CD4-positive, alpha-beta T cell treated with Interleukin-6 at 100 ng/mL for 8 hours (primary cell): ENCODE measurements at places on chromosomes 12 and 14.

- DNase-seq = no peak
These were observed 75.0 kb downstream of the KICS2 start for GRCh38 chr12:64147011-64147631.

GRCh38 chr14:94423453-94424056, 29.0 kb downstream of the SERPINA11 start:
- DNase-seq = peak; percentile 3

- DNase-seq = no peak
These were observed 867 bp downstream of the C12orf42 start for GRCh38 chr12:103494734-103495468.

DNA sequence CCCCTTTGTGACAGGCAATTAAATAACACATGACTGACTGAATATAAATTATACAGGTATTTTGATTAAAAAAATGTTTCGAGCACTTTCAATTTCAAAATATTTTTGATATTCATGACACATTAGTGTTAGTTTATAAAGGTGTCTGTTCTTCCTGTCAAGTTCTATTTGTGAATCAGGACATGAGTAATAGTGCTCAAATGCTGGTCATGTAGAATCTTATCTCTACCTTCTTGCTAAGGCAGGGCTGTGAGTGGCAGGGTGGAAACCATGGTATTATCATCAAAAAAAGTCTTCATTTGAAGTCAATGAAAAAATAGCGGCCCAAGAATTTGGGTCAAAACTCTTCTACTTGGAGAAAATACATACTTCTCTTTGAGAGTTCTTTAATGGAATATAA, 250.2 kb downstream of the DACT1 start:
- DNase-seq = no peak

- DNase-seq = no peak
These were observed 349.2 kb upstream of the LMO3 start for GRCh38 chr12:16955083-16955657.

GRCh38 chr12:66599816-66600215, 79.1 kb downstream of the GRIP1 start:
- no peak for DNase-seq

- DNase-seq = no peak
These were observed 127.3 kb downstream of the GLT1D1 start for GRCh38 chr12:128980623-128981022.

- DNase-seq = no peak
These were observed 9.0 kb downstream of the TPH2 start for GRCh38 chr12:71947645-71948105.

DNA sequence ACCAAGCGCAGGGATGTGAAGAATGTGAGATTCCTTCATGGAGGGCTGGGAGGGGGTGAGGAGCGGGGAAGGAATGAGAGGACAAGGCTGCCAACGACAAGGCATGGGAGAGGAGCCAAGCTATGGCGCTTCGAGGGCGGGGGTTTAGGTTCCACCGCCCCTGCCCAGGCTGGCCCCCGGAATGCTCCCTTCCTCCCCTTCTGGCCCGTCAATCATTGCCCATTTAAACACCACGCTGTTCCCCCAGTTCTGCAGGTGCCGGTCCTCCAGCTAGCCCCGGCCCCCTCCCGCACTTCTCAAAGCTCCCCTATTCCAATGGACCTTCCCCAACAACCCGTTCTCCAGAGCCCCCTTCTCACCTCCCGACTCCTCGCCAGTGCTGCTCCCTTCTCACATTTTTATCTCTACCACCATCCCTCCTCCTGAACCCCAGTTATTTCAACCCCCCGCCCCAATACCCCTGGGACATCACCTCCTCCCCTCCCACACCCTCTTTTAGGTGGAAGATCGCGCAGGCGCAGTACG, 428 bp downstream of the RNF41 start:
- DNase-seq = no peak

DNA sequence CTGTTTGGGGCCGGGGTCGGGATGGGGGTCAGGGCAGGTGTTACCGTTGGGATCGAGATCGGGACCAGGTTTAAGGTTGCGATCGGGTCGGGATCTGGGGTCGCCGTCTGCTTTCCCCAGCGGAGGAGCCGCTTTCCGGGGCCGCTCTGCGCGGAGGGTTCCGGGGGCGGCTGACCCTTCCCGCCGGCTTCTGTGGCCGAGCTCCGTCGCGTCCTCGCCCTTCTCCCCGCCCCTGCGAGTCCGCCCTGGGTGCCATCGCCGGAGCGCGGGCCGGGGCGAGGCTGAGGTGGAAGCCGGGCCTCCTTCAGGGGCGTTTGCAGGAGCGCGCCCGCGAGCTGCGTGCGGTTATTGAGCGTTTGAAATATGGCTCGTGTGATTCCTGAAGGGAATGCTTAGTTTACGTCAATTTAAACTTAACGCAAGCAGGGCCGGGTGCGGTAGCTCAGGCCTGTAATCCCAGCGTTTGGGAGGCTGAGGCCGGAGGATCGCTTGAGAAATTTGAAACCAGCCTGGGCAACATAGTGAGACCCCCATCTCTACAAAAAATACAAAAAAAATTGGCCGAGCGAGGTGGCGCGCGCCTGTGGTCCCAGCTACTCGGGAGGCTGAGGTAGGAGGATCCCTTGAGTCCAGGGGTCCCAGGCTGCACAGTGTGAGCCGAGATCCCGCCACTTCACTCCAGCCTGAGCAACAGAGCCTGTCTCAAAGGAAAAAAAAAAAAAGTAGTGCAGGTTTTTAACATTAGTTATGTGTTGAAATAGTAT, 620 bp downstream of the PGAM5 start:
- DNase-seq = no peak

DNA sequence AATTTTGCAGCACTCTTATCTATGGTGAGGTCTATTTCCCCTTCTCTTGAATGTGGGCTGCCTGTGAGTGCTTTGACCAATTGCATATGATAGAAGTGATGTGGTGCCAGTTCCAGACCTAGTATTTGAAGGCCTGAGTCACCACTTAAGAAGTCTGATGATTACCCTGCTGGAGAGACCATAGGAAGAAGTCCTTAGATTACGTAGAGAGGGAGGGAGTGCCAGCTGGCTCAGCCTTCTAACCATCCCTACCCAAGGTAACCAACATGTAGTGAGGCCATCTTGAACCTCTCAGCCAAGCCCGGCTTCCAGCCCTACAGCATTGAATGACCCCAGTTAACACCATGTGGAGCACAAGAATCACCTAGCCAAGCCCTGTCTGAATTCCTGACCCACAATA, 166.9 kb downstream of the NELL2 start:
- DNase-seq = no peak

- no peak for DNase-seq
These were observed 800.1 kb upstream of the FBXO33 start for GRCh38 chr14:40232302-40232701.

- DNase-seq = no peak
These were observed 108.5 kb downstream of the DUSP6 start for GRCh38 chr12:89243771-89244170.

- DNase-seq = no peak
These were observed 14.0 kb upstream of the PEX5 start for GRCh38 chr12:7175493-7175892.

DNA sequence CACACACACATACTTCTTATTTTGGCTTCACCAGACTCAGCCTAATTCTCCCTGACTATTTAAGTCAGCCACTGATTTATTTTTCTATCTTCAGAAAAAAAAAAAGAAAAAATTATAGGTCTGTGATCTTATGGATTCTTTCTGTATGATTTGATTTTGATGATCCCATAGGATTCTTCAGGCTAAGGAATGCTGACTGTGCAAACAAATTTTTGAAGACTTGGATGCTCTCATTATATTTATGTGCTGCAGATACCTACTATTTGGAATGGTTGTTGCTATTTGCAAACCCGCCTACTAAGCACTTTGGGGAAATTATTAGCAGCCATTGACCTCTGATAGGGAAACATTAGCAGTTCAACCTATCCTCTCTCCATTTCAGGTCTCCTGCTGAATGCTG, 4.0 kb upstream of the ANO4 start:
- no peak for DNase-seq

DNA sequence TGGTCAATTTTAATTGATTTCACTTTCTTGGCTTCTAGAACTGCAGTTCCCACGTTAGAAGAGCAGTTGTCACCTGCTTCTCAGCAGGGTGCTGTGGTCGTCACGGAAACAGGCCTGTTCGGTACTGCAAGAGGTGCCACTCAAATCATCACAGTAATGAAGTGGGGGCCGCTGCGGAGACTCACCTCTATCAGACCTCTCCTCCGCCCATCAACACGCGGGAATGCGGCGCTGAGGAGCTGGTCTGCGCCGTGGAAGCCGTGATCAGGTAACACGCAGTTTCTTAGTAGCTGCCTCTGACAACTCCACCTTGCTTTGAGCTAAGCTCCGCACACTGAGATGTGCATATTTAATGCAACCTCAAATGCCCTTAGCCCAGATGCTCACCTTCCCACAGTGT, 107.2 kb downstream of the UNC79 start:
- DNase-seq = no peak

DNA sequence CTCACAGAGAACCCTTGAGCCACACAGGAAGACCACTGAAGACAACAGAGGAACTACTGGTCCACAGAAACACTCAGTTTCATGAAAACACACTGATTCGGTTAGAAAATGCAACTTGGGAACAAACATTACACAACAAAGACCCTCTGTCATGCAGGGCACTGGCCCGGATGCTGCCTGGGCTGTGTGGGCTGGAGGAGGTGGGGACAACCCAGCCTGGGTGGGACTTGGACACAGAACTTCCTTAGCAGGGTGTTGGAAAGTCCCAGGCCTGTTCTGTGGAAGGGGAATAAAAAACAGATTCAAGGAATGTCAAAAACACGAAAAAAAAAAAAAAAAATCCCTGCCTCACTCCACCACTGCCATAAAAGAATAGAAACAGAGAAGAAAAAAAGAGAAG, 181.0 kb downstream of the MON2 start:
- no peak for DNase-seq

GRCh38 chr14:75885829-75886228, 96.0 kb downstream of the TGFB3 start:
- DNase-seq = no peak

GRCh38 chr14:60241091-60241490, 7.9 kb upstream of the PPM1A start:
- DNase-seq = no peak

DNA sequence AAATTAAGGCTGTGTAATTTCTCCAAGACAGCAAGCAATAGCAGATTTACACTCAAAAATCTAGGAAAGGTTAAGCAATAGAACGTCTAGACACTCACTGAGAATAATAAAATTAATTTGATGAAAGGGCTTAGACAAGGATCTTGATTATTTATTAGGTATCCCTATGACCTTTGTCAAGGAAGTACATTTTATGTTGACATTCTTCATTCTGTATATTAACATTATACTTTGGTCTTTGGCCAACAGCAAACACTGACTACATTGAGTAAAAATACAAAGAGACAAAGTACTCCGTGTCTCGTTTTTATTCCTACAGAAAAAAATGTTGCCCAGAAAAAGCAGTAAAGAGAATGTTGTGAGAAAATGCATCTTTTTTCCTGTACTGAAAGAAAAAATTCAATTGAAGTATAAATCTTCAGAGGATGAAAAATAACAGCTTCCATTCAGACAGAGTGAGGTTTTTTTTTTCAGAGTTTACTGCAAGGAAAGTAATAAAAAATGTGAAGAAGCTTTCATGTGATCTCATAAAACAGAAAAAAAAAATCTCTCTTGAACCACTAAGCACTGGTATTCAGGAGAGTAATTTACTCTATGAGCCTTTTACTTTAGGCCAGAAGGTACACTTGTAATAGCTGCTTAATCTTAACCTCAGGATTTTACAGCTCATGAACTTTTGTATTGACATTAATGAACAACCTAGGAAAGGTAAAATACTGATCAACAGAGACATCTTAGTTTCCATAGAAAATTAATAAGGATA, 605.0 kb downstream of the FSCB start:
- no peak for DNase-seq

- no peak for DNase-seq
These were observed 71.4 kb downstream of the DENND5B start for GRCh38 chr12:31519511-31519910.

DNA sequence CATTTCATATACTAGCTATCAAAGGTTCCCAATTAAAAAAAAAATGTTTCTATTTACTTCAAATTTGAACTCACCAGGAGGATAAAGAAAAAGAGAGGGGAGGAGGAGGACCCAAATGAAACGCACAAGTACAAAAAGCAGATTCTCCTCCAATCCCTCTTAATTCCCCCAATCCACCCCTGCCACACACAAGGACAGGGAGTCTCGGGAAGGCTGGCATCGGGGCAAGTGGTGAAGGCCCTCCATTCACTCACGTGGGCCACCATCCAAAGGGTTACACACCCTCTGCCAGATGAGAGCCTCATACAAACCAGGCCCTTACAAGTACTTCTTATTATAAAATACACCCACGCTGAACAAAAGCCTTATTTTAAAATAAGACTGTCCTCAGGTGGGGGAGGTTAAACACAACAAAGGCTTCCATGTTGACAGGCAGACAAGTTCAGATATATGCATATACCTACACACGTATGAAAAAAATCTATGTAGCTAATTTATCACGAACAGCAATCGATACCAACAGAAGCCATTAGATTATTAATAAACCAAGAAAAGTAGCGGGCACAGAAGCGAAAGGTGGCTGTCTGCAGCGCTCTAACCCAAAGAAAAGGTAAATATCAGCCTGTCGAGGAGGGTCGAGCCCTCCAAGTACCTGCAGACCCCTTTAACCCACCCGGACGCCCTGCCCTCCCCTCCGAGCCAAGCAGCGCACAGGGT, 1.5 kb downstream of the ATP2B1 start:
- DNase-seq = no peak

- DNase-seq = no peak
These were observed 34.6 kb downstream of the ANKRD9 start for GRCh38 chr14:102474934-102475333.

DNA sequence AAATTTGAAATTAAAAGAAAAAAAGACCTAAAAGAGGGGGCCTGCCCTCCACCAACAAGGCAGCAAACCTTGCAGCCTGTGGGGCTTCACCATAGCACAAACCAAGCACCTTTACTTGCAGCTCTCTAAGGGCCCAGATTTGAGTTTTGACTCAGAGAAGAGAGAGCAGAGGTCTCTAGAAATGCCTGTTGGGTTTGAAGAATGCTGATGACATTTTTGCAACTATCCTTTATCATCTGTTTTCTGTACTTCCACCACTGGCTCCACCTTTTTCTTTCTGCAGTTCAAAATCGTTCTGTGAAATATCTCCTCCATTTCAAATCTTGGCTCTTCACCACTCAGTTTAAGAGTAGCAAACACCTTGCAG, 83.8 kb upstream of the HMGA2 start:
- DNase-seq = no peak

DNA sequence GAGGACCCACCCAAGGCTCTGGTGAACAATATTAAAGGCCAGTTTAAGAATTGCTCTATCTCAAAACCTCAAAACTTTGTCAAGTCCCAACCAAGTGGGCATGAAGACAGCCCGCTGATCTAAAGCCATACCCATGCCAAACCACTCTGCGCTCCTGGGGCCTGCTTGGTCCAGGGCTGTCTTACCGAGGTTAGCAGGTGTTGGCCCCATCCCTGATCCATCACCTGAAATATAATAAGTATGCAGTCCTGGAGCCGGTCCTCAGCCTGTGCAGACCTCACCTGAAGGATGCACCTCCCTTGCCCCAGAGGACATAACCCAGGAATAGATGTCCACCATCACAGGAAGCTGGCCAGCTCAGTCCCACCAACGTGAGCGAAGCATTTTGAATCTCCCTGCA, 198.3 kb upstream of the FKBP4 start:
- DNase-seq = no peak

- DNase-seq = no peak
These were observed 242.5 kb upstream of the ATP2B1 start for GRCh38 chr12:89951050-89951693.
